ENCODE measurements at places on chromosomes 7 and 10.

GRCh38 chr10:3532644-3533043 lies 252.4 kb downstream of the KLF6 start:
- no peak for DNase-seq

- DNase-seq, result no peak
Measured at GRCh38 chr7:120060875-120061274, 212.1 kb upstream of the KCND2 start.

GRCh38 chr10:68792115-68792514 lies 35.2 kb upstream of the STOX1 start:
- peak; percentile 49 for DNase-seq

GRCh38 chr10:79947083-79947415 lies 1.9 kb downstream of the SFTPD start:
- no peak for DNase-seq

DNA sequence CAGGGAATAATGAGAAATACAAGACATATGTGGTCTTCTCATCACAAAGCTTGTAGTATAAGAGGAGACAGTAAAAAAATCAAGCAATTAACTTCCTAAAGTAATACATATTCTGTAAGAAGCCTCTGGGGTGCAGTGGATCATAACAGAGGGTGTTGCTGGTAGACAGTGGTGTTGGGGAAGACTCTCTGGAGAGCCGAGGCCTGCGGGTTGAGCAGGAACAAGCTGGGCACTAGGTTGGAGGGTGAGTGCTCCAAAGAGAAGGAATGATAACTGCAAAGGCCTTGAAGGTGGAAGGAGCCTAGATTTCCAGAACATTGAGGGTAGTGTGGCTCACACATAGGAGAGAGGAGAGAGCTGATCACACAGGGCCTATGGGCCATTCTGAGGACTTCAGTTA lies 1.5 kb downstream of the GIMAP4 start:
- DNase-seq, result no peak

- DNase-seq, result no peak
Measured at GRCh38 chr10:3476640-3477448, 304.3 kb upstream of the PITRM1 start.

Data from RKO (cell line).